GM12892 (cell line): ENCODE measurements at places on chromosomes 13 and 19.

GRCh38 chr19:30757837-30758617 is 385.8 kb downstream of the ZNF536 start:
- no peak for DNase-seq

DNA sequence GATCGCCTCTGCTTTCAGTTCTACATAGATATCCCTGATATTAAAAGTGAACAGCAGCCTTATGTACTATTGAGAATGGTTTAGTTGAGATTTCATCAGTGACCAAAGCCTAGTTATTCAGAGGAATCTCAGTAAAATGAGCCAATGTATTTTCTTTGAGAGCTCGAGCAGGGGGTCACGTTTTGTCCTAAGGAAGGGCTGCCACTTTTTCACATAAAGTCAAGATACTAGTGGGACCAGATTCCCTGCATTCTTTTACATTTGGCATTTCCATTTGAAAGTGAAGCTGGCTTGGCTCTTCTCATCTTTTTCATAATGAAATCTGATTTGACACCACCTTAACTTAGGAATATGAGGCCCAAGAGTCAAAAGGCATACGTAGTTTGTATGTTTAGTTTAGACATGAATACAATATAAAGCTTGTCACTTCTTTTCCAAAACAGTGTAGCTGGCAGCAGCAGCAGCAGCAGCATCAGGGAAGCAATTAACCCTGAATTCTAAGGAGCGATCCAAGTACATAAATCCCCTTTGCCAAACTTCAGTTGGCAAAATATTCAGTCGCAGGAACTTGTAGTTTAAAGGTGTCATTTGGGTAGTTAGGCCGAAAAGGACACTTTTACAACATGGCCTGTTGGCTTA is 1752.2 kb upstream of the PCDH20 start:
- no peak for DNase-seq

- DNase-seq = no peak
Measured at GRCh38 chr13:49246850-49247642, 679 bp upstream of the CDADC1 start.

DNA sequence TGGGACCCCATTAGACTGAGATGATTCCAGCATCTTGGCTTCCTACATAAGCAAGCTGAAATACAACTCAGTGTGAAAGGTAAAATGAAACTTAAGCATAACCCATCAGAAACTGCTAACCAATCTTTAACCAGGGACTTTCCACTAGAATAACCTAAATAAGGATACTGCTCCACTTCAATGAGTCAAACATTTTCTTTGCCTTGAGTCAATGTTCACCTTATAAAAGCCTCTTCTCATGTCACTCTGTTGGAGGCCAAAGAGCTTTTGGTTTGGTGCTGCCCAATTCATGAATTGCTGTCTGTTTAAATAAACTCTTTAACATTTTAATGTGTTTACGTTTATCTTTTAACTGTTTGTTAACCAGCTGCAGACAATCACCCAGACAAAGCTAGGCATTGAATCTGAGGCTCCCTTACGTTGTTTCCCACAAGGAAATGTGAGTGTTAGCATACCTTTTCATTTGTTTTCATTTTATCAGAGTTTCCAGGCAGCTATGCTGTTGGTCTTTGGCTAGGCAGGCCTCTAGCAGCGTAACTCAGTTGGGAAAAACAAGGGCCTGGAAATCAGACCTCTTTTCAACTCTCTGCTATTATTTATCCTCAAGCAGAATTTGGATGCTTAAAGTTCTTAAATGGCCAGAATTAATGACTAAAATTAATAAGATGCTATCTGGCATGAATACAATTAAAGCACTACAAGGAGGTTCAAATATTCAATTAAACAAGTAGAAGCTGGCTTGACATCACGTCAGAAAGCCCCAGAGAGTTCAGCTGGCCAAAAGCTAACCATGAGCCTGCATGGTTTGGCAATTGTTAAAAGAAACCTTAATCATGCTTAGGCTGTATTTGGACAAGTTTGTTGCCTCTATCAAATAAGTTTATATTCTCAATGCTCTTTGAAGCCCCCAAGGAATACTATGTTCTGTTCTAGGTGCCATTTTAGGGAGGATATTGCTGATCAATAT is 200.2 kb downstream of the DCLK1 start:
- DNase-seq = no peak

DNA sequence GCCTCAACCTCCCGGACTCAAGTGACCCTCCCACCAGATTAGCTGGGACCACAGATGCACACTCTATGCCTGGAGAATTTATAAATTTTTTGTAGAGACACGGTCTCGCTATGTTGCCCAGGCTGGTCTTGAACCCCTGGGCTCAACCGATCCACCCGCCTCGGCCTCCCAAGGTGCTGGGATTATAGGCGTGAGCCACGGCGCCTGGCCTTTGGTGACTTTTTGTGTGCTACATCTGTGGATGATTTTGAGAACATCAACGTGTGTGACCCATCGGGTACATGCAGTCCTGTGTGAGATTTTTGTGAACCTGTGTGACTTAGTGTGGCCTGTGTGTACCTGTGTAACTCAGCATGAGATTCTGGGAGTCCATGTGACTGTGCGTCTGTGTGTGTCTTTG is 8.5 kb upstream of the NFIX start:
- DNase-seq = no peak

GRCh38 chr19:51387924-51388389 is at the start of gene LIM2:
TSS of gene LIM2 (minus strand) at chr19:51387974. CDS start at chr19:51387443, 531 bp downstream.
- DNase-seq = no peak

GRCh38 chr19:1384478-1385110 is 887 bp downstream of the NDUFS7 start:
- no peak for DNase-seq

GRCh38 chr13:86402500-86402899 is 603.3 kb upstream of the SLITRK6 start:
- DNase-seq = no peak

DNA sequence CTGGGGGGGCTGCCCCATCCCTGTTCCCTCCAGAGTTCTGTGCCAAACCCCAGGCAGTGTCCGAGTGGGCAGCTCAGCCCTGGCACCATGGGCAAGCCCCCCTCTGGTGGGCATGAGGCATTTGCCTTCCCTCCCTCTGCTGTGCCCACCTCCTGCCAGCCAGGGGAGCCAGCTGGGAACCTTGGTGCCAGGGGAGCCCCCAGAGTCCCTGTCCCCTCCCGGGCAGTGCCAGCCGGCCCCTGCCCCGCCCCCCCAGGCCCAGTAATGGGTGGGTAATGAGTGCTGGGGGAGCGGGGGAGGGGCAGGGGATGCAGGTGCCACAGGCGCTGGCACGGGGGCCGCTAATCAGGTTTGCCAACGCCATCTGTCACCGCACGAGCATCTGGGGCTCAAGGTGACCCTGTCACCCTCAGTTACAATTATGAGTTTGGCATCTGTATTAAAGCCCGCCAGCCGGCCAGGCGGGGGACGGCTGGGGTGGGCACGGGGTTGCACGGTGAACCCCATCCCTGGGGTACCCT is 5.9 kb downstream of the DAND5 start:
- no peak for DNase-seq

GRCh38 chr13:25902455-25902854 is 149.4 kb downstream of the SHISA2 start:
- DNase-seq = no peak

- DNase-seq = peak; percentile 33
Measured at GRCh38 chr13:51959773-51960172, 51.5 kb downstream of the ATP7B start.

DNA sequence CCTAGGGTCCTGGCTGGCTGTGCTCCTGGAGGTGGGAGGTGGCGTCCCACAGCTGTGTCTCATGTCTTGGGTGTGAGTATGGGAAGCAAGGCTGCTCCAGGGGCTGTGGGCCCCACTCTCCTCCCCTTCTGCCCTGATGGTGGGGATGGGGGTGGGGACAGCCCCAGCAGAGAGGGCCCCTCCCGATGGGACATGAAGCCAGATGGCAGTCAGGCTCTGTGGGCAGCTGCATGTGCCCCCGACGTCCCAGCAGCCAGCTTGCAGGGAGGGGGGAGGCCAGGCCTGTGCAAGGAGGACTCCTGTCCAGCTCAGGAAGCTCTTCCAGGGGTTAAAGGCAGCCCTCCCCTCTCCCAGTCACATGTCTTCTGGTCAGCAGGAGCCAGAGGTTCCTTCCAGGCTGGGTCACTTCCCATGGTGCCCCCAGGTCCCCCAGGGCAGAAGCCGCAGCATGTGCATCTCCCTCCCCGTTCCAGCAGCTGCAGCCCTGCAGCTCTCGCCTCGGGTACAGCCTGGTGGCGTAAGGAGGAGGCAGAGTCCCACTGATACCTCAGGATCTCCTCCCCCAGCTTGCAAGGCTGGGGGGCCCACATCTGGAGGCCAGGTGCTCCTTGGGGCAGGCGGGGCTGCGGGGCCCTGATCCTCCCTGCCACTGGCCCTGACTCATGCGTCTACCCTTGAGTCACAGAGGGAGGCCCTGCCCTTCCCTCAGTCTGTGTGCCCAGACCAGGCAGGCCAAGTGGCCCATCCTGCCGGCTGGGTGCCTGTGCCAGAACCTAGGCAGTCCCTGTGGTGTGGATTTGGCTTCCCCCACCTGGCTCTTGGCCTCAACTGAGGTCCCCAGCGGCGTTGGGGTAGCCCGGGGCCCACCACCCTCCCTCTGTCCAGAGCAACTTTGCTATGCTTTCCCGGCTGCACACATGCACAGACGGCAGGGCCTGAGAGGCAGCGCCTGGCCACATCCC is 13.0 kb downstream of the YIPF2 start:
- no peak for DNase-seq

DNA sequence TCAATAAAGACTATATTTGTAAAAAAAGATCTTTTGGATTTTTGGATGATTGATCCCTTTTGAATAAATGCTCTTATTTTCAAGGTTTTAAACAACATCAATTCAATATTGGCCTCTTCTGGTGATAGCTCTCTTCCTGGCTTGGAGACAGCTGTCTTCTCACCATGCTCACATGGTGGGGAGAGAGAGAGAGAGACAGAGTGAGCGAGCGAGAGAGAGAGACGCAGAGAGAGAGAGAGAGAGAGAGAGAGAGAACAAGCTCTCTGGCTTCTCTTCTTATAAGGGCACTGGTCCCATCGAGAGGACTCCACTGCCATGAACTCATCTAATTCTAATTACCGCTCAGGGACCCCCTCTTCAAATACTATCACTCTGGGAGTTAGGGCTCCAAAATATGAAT is 32.1 kb upstream of the FARP1 start:
- no peak for DNase-seq

GRCh38 chr19:19115954-19116353 is 22.3 kb downstream of the TMEM161A start:
- DNase-seq = peak; percentile 58

GRCh38 chr13:76868371-76868770 is 17.8 kb downstream of the KCTD12 start:
- no peak for DNase-seq

- no peak for DNase-seq
Measured at GRCh38 chr13:101019126-101019525, 344.5 kb upstream of the TMTC4 start.

GRCh38 chr13:104962411-104962810 is 1573.1 kb downstream of the EFNB2 start:
- DNase-seq = no peak

DNA sequence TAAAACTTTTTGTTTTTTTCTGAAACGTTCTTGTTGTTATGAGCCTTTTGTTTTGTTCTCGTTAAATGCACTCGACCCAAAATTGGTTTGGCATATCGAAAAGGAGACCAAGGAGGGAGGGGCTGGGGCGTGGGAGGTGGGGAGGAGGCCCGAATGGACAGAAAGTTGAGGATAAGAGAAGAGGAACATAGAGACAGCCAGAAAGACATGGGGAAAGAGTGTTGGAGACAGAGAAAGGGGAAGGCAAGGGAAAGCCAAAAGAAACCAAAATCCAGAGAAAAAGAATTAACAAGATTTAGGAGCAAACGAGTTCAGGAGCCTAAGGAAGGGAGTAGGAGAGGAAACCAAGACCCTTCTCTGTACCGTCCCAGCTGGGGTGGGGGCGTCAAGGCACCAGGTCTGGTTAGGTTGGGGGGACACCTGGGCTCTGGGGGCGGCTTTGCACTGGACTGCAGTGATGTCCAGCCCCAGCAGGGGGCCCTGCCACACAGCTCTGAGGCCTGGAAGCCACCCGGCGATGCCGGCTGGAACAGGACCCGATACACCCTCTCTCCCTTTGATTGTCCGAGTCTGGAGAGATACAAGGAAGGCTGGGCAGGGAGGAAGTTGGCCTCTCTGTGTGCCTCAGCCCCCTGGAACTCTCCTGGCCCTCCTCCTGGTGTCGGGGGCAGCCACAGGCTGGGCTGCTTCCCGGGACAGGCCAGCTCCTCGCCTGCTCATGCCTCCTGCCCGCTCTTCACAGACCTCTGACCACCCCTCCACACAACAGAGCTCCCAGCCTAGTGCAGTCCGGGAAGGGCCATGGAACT is 11.6 kb upstream of the ASF1B start:
- DNase-seq = peak; percentile 65
